ENCODE measurements at places on chromosomes 12 and 14.
A peak's percentile ranks its signal among the peaks of the same experiment; 100 is the strongest.

DNA sequence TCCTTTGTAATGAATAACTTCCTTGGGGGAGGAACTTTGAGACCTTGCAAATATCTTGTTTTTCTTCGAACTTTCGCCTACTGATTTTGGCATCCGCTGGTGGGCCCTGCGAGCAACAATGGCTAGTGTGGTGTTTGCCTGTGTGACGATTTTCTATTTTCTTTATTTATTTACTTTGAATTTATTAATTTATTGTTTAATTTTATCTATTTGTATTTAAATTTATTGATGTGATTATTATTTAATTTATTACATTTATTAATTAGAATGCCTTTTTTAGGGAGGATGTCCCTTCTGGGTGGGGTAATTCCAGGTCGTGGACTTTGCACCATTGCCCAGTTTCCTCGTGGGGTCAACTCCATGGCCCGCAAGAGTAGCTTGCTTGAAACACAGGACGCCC, 149.7 kb downstream of the ZNF664 start:
- DNase-seq: no peak
- no peak overlapping the region for H3K27ac ChIP-seq
- no peaks in the 10 kb centered on the region for H3K36me3 ChIP-seq
- H3K27me3 ChIP-seq: no peaks in the 10 kb centered on the region

- DNase-seq: no peak
- H3K36me3 ChIP-seq: no peaks in the 10 kb centered on the region
- H3K27ac ChIP-seq: no peak overlapping the region
- no peaks in the 10 kb centered on the region for H3K27me3 ChIP-seq
These were observed 133.6 kb upstream of the DNM1L start for GRCh38 chr12:32545413-32545980.

DNA sequence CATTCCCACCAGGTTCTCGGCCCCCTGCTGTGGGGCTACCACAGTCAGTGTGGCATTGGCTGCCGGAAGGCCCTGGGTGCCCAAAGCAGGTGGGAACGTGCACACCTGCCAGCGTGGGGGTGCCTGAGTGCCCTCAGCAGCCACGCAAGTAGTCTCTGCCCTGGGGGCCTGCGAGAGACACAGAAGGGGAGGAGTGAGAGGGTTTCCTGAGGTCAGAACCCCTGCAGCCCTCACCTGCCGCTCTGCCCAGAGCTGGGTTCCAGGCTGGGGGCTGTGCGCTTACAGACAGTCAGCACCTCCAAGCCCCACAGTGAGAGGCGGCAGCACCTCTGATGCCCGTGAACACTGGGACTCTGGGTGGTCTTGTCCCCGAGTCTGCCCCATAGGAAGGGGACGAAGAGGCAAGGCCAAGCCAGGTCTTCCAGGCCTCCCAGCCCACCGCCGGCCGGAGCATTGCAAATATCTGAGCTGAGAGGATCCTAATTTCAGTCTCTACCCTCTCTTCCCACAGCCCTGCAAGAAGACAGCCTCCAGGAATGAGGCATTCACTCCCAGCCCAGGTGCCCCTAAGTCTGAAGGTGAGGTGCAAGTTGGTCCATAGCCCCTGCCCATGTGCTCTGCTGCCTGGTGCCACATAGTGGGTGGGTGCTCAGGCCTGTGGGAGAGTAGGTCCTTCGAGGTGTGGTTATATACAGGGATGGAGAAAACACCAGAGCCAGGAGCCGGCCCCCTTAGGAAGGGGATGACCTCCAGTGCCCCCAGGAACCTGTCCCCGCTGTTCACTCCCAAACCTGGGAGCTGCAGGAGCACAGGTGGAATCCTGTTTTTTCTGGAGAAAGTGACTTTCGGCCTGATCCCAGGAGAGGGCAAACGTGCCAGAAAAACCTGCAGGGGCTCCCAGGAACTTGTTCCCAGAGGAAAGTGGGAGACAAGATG, 291.1 kb upstream of the RTL1 start:
- H3K4me3 ChIP-seq: no peak overlapping the region
- no peak overlapping the region for H3K27ac ChIP-seq
- DNase-seq: no peak
- H3K27me3 ChIP-seq: no peaks in the 10 kb centered on the region
- H3K4me1 ChIP-seq: no peaks in the 10 kb centered on the region

DNA sequence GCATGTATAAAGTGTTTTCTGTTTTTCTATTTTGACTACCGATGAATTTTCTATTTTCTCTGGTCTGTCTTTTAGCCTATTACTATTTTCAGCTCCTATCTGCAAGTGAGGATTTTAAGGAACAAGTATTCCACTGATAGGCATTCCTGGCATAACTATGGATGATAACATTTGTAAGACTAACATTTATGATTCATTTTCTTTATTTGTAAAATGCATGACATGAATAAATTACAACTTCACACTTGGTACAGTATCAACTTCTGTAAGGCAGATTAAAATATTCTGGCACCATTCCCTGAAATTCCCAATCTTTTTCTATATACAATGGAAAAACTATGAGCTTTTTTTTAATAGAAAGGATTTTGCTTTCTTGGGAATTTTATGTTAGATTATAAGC, 121.0 kb upstream of the GARIN2 start:
- H3K4me1 ChIP-seq: no peaks in the 10 kb centered on the region
- H3K27me3 ChIP-seq: no peaks in the 10 kb centered on the region
- peaks cover 3% of the 10 kb centered on the region for H3K36me3 ChIP-seq
- H3K27ac ChIP-seq: no peak overlapping the region
- no peak for DNase-seq

GRCh38 chr14:25250516-25250915, 200.6 kb upstream of the STXBP6 start:
- H3K4me3 ChIP-seq: no peak overlapping the region
- H3K27ac ChIP-seq: no peak overlapping the region
- no peaks in the 10 kb centered on the region for H3K36me3 ChIP-seq
- H3K27me3 ChIP-seq: no peaks in the 10 kb centered on the region
- no peaks in the 10 kb centered on the region for H3K4me1 ChIP-seq

DNA sequence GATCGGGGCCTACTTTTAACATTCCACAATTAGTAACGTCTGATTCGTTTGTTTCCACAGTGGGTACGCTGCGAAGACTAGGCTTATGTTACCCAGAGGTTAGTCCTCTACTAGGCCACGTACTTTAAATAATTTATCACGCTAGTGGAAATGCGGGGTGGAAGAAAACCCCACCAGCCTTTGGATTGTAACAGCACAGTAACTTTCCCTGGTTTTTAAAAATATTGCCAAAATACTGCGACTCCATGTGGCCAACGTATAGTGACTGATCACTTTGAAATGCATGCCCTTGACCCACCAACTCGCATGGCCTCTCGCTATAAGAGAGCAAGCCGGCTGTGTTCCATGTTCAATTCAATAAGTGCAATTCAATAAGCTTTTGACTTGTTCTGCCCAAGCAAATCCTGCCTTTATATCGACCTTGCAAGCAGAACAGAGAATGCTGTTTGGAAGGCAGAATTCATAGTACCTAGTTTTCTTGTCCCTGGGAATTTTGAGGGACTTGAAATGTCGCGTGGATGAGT, 882 bp upstream of the GTF2A1 start:
- H3K4me1 ChIP-seq: peaks cover 23% of the 10 kb centered on the region
- H3K27ac ChIP-seq: peak overlapping the region; percentile 98
- no peak for DNase-seq
- H3K27me3 ChIP-seq: no peaks in the 10 kb centered on the region
- H3K4me3 ChIP-seq: peak overlapping the region; percentile 96
- no peaks in the 10 kb centered on the region for H3K36me3 ChIP-seq

- DNase-seq: no peak
- no peaks in the 10 kb centered on the region for H3K36me3 ChIP-seq
- H3K4me1 ChIP-seq: no peaks in the 10 kb centered on the region
- no peaks in the 10 kb centered on the region for H3K27me3 ChIP-seq
These were observed 88.7 kb downstream of the TMTC1 start for GRCh38 chr12:29695026-29695425.

GRCh38 chr12:46383654-46384450, 11.3 kb upstream of the SLC38A2 start:
- H3K4me1 ChIP-seq: peaks cover 14% of the 10 kb centered on the region
- H3K27me3 ChIP-seq: no peaks in the 10 kb centered on the region
- no peaks in the 10 kb centered on the region for H3K36me3 ChIP-seq
- H3K4me3 ChIP-seq: peak overlapping the region; percentile 95
- DNase-seq: peak; percentile 80

DNA sequence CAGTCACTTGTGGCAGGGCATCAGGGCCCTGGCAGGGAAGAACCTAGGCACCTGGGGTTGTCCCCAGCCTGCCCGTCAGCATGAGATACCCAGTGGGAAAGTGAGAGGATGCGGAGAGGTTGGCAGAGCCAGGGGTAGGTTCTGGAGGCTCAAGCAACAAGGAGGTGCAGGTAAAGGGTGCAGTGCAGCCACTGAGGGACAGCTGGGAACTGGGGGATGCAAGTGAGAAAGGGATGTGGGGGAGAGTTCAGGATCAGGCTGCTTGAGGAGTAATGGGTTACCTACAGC, 18.7 kb downstream of the VASH1 start:
- DNase-seq: no peak
- H3K27ac ChIP-seq: no peak overlapping the region
- no peaks in the 10 kb centered on the region for H3K4me1 ChIP-seq
- H3K36me3 ChIP-seq: peaks cover 13% of the 10 kb centered on the region
- no peaks in the 10 kb centered on the region for H3K27me3 ChIP-seq

DNA sequence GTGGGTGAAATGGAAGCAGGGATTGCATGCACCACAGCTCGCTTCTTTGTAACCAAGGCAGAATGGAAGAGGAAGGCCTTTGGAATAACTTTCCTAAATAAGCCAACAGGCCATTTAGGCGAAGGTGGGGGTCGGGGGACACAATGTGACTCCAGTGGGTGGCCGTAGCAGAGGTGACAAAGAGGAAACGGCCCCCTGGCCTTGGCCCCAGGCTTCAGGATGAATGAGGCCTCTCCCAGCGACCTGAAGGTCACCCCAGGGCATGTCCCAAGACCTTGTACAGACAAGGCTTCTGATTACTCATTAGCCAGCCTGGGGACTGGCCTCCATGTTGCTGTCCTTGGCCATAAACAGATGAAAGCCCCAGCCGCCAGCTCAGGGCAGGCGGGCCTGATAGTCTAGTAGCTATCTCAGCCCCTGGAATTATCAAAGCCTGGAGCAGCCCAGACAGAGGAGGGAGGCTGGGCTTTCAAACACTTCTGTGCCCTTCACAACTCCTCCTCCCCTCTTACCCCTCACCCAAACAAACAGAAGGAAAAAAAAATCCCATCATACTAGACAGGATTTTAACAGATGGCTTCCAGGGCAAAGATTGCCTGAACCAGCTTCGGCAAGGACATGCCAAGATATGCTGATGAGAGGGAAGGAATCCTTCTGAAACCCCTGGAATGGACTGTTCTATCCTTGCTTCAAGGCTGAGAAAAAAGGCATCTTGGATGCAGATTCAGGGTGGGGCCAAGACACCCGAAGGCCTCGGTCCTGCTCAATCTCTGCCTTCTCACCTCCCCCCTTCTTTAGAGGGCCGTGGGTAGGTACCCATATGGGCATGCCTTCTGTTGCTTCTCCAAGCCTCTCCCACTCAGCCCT, 142.3 kb upstream of the PARP11 start:
- H3K27ac ChIP-seq: no peak overlapping the region
- no peak for DNase-seq
- no peaks in the 10 kb centered on the region for H3K4me1 ChIP-seq
- no peak overlapping the region for H3K4me3 ChIP-seq
- no peaks in the 10 kb centered on the region for H3K36me3 ChIP-seq

DNA sequence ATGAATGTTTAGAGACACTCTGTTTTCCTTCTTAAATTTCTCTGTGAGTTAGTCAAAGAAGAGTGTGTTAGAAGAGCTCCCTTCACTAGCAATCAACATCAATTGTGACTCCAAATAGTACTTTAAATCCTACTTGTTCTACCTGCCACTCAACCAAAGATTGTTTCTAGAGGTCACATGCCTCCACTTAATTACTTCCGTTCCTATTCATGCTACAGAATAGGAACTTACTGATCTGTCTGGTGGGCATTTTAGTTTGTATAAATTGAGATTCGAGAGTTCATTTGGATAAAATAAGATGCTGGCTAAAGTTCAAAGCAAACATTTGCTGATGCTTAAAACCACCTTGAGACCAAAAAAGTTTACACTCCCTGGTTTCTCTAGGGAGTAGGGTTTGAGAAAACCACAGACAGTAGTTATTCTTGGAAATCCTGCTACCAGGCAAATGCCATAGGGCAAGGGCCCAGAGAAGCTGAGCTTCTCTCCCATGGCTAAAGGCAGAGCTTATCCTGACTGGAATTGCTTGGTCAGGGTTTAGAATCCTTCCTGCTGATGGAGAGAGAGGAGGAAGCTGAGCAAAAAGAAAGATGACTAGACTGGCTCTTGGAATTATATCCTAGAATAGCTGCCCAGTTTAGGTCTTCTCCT, 389.6 kb upstream of the ATP2B1 start:
- no peak overlapping the region for H3K4me3 ChIP-seq
- peaks cover 2% of the 10 kb centered on the region for H3K4me1 ChIP-seq
- H3K36me3 ChIP-seq: no peaks in the 10 kb centered on the region
- H3K27ac ChIP-seq: no peak overlapping the region
- DNase-seq: no peak

- H3K36me3 ChIP-seq: peaks cover 5% of the 10 kb centered on the region
- H3K4me1 ChIP-seq: no peaks in the 10 kb centered on the region
- no peak for DNase-seq
- H3K27me3 ChIP-seq: no peaks in the 10 kb centered on the region
- peak overlapping the region; percentile 96 for H3K4me3 ChIP-seq
These were observed 1.2 kb downstream of the NTN4 start for GRCh38 chr12:95789126-95790032.

DNA sequence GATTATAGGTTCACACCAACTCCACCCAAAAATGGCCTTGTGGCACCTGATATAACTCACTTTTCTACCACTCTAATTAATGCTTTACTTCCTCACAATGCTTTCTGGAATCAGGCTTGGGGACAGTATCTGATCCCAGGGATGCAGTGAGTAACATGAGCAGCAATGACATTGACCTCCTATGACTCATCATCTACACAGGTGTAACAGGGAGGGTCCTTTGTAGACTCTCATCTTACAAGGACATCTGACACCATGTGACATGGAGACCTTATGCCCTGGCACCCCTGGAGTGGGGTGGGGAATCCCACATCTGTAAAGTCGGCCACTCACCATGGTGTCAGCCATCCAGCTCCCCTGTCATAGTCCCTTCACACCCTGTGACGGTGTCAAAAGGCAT, 586.4 kb downstream of the MED13L start:
- H3K36me3 ChIP-seq: no peaks in the 10 kb centered on the region
- H3K4me3 ChIP-seq: no peak overlapping the region
- DNase-seq: no peak
- H3K27me3 ChIP-seq: no peaks in the 10 kb centered on the region
- H3K27ac ChIP-seq: no peak overlapping the region
- H3K4me1 ChIP-seq: peaks cover 8% of the 10 kb centered on the region
